ENCODE measurements at places on chromosomes 5 and 9. TPM values are rescaled to one million over a fixed set of nuclear protein-coding genes. Genes with fewer than 3 reads are reported as not detected.

The EEIG1 gene
- total RNA-seq: 29.6 TPM

The NTRK2 gene
- total RNA-seq: not detected

The RFX3 gene
- total RNA-seq: 1.9 TPM

The EQTN gene
- total RNA-seq: not detected

GRCh38 chr5:164885179-164885578, 1379.8 kb downstream of the MAT2B start:
- DNase-seq: no peak

GRCh38 chr5:79297661-79298060, 61.7 kb downstream of the JMY start:
- no peak for DNase-seq

GRCh38 chr5:119078071-119078846, 7.4 kb downstream of the DMXL1 start:
- no peak for DNase-seq

DNA sequence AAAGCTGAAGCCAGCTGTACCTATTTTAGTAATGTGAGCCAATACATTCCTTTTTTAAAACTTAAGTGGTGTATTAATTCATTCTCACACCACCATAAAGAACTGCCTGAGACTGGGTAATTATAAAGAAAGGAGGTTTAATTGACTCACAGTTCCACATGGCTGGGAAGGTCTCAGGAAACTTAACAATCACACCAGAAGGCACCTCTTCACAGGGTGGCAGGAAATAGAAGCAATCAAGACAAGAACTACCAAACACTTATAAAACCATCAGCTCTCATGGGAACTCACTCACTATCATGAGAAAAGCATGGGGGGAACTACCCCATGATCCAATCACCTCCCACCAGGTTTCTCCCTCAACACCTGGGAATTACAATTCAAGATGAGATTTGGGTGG, 21.0 kb downstream of the ESM1 start:
- DNase-seq: no peak

DNA sequence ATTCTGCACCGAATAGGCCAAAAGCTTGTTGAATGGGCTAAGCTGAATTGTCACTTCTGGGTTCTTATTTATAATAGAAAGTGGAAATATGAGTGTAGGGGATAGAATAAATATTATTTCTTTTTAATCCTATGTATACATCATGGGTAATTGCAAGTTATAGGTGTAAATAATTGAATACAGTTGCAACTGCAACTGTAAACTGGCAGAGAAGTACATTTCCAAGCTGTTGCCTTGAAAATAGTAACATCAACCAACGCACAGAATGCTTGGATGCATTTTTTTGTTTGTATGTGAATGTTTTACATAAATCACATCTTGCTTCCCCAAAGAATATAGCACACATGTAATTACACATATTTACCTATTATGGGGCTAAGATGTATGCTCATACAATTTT, 234.1 kb downstream of the NNT start:
- no peak for DNase-seq

DNA sequence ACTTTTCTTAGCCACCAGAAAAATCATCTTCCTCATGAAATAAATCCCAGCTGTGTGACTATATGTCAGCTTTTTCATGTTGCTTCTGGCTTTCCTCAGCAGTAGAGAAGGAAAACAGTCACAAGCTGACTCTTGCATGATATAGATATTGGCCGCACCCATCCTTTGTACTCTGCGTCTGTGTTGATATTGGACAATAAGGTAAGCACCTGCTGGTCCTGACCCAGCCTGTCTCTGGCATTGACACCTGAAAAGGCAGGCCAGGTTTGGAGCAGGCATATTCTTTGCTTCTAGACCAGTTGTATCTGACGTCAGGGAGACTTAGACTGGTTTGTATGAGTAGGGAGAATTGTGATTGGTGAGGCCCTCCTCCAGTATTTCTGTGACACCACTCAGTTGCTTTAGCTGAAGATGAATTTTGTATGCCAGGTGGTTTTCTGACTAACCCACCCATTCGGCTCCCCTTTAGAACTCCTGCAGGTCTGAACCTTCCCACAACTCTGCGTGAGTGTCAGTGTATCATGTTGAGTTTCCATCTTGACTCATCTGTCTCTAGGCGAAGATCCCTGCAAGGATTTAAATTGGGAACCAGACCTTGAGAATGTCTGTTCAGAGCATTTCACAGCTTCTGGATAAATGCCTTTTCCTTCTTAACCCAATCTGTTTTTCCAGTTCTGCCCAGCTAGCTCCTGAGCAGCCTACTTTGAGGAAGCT, 151.2 kb upstream of the RUSC2 start:
- DNase-seq: no peak

DNA sequence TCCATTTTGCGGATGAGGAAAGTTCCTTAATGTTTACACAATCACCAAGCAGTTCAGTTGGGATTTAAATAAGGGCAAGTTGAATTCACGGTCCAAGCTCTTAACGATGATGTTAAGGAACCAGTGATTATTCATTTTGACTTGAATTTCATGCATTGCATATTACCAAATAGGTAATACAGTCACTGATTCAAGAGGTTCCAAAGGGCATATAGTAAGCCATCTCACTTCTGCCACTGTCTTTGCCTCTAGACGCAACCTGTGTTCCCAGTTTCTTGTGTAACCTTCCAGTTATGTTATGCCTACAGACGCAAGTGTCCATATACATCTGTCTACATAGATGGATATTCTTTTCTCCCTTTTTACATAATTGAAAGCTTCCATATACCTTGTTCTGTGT, 39.9 kb upstream of the EPB41L4B start:
- DNase-seq: no peak

DNA sequence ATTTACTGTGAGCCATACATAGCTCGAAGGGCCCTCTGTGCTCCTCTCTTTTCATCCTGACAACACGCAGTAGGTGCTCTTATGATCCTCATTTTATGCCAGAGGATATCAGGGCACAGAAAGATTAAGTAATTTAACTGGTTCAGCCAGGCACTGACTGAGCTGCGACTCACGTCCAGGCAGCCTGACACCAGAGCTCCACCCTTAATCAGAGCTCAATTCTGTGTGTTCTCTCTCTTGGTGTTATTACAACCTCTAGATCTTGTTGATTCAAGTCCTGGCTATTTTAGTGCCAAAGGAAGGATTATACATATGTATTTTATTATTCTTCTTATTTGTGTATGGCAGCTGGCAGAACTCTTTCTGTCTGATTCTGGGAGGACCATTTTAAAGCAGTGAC, 59.7 kb downstream of the OSMR start:
- DNase-seq: peak; percentile 66

DNA sequence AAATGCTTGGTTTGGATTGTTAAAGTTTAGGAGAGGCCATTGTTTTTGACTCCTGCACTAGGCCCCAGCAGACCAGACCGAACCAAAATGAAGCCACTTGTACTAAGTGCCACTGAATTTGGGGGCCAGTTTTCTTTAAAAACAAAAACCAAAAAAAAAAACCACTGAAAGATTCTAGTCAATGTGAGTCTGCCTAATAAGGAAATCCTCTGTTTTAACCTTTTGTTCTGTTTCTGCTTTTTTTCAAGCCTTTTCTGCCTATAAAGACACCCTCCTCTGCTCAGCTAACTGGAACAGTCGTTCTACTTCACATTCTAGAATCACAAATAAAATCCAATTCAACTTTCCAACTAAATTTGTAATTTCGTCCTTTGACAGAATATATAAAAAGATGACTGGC, 64.9 kb downstream of the SERINC5 start:
- DNase-seq: no peak

DNA sequence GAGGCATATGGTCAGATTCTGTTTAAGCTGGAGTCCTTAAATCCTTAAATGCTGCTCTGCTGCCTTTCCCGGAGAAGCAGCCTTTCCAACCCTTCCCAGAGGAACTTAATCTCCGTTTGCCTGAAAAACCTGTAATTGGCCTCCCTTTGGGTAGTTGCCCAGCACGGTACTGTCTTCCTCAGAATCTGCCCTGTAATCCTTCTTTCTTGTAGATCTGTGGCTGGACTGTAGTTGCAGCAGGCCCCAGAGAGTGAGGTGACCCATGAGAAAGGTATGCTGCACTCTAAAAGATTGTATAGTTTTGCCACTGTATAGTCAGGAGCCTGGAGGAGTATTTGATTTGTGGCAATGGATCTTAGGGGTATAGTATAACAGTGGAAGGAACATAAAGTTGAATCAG, 11.7 kb downstream of the SPIN1 start:
- peak; percentile 86 for DNase-seq

DNA sequence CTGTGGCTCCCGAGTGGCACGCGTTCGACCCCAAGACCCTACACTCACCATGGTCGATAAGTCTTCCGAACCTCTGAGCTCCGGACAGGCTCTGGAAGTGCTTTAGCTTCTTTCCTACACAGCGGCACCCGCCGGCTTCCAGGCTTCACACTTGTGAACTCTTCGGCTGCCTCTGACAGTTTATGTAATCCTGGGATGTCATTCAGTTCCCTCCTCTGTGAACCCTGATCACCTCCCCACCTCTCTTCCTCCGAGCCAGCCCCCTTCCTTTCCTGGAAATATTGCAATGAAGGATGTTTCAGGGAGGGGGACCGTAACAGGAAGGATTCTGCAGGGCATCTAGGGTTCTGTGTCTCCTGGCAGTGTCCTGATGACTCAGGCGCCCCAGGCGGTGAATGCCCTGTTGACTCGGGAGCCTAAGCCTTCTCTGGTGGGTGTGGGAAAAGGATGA, at the start of gene CD14:
Gene CD14 (minus strand): TSS at position 155 of the 451 bp plus-strand sequence. CDS start 104 bp downstream, at position 51.
- DNase-seq: peak; percentile 86

Data from GM23248 (cell line).